Left renal cortex interstitium (tissue), 4 donors: ENCODE measurements at places on chromosomes 12 and 14. TPM values are rescaled to one million over a fixed set of nuclear protein-coding genes. Genes with fewer than 3 reads are reported as not detected.

DNA sequence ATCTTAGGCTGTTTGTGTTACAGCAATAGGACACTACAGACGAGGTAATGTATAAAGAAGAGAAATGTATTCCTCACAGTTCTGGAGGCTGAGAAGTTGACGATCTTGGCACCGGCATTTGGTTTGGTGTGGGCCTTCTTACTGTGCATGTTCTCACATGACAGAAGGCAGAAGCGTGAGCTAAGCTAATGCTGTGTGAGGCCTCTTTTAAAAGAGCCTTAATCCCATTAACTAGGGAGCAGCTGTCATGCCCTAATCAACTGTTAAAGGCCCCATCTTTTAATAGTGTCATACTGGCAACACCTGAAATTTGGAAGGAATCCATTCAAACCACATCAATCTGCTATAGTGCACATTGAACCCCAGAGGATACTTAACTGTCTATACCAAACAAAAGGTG lies 992.9 kb downstream of the GALC start:
- no peak for DNase-seq

DNA sequence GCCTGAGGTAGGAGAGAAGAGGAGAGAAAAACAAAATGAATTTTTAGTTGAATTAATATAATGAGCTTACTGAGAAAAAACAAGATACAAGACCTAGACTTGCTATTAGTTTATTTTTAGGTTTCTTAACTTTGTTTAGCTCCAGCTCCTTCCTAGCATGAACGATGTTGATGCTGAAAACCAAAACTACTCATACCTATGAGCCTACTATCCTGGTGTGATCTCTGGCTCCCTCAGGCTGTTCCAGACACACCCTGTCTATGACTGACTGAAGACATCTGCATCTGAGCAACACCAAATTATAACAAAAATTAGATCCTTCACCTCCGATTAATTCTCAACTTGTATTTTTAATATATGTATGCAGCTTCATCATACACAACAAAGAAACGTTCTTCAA lies 190.4 kb downstream of the SLC5A8 start:
- DNase-seq: no peak

GRCh38 chr12:53074999-53075370 lies 4.2 kb downstream of the SPRYD3 start:
- DNase-seq: no peak

GRCh38 chr12:95545731-95546490 lies 5.4 kb downstream of the USP44 start:
- no peak for DNase-seq

DNA sequence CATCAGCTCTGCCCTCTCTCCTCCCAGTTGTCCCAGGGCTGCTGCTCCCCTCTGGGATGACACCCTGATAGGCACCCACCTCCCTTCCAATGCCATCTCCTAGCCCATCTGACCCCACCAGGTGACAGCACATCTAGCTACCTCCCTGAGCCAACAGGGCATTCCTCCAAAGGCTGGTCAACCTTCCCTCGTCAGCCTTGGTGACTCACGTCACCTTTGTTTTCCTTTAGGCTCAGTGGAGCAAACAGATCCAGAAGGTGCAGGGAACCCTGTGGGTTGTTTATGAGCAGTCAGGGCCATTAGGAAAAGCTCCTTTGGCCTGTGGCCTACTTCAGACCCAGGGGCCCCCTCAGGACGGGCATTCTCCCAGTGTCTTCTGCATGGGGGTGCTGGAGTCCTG lies 32.4 kb downstream of the PIGH start:
- no peak for DNase-seq

DNA sequence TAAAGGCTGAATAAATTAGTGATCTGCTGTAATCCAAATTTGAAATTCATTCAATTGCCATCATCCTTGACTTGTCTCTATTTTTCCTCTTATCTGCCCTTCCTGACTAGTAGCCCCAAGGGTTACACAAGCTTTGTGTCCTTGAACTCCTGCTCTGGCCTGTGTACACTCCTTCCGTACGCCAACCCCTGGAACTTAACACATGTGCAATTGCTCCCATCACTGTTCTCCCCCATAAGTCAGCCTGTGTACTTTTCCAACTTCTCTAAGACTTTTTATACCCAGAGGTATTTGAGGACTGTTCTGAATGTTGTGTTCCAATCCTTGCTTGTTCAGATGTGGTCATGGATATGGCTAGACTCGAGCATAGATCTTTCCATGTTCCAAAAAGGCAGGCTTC lies 171.1 kb upstream of the G2E3 start:
- no peak for DNase-seq

- no peak for DNase-seq
Observed at GRCh38 chr12:110599334-110599733, 14.6 kb upstream of the TCTN1 start.

DNA sequence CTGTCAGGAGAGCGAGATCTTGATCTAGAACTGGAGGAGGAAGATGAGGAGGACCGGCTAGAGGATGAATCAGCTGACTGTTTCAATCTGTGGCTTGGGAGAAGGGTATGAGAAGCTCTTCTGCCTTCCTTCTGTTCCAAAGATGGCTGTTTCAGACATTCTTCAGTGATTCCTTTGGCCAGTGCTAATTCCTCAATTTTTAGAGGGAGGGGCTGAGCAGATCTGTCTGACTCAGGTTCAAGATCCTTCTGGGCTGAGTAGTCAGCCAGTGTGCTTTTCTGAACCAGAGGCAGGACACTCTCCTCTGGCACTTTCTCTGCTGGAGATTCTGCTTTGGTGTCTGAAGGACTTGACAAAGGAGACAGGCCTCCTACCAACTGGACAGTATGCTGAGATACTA lies 15.2 kb downstream of the ACIN1 start:
- DNase-seq: no peak

DNA sequence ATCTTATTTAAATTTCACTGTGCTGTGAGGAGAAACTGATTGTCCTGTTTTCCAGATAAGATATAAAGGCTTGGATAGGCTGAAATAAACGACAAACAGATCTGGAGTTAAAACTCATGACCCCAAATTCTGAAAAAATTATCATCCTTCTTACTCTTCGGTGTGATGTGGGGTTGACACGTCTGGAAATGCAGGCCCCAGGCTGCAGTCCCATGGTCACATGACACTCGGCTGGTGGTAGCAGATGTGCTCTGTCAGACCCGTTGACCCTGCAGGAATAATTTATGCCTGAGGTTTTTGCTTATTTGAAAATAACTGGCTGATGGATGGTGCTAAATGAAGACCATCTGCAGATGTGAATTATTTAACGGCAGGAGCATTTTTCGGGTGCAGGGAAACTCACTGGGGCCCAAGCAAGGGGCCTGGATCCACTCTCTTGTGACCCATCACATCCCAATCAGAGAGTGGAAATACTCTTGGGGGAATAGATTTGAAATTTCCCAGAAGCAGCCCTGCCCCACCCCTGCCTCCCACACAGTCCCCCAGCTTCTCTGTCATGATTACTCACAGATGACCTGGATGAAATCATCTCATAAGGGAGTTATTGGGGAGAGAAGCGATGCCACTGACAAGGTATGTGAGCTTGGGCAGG lies 47.7 kb upstream of the CMKLR1 start:
- DNase-seq: no peak

DNA sequence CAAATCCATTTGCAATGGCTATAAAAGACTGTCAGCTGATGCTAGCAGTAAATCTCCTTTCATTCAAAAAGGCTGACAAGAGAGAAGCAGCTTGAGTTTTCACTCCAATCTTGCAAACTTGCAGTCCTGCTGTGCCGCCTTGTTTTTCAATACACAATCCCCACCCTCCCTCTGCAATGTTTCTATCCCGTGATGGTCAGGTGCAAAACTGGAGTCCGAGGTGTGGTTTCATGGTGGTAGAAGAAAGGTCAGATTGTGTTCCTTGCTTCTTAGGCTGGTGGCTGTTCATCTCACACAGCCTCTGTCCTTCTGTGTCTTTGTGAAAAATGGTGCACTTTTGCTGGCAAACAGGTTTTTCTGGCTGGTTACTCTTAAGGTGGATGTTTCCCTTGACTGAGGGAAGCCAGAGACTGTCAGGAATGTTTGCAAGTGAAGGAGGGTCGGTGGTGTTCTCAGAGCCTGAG lies 27.7 kb upstream of the TBX3 start:
- no peak for DNase-seq

DNA sequence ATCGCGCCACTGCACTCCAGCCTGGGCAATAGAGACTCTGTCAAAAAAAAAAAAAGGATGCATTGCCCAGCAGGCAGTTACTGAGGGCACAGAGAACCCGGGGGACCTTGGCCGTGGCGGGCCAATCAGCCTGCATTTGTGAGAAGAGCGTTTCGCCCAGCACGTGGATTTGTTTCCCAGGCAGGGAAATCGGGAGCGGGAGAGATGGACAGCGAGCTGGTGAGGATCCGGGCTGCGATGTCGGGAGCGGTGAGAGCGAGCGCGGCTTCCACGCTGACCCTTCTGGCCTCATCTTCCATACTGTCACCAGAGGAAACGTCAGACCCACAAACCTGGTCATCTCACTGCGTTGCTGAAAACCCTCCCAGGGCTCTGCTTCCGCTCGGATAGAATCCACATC lies 123.5 kb downstream of the RIMBP2 start:
- DNase-seq: no peak

GRCh38 chr12:62045211-62045610 lies 215.0 kb upstream of the USP15 start:
- no peak for DNase-seq

DNA sequence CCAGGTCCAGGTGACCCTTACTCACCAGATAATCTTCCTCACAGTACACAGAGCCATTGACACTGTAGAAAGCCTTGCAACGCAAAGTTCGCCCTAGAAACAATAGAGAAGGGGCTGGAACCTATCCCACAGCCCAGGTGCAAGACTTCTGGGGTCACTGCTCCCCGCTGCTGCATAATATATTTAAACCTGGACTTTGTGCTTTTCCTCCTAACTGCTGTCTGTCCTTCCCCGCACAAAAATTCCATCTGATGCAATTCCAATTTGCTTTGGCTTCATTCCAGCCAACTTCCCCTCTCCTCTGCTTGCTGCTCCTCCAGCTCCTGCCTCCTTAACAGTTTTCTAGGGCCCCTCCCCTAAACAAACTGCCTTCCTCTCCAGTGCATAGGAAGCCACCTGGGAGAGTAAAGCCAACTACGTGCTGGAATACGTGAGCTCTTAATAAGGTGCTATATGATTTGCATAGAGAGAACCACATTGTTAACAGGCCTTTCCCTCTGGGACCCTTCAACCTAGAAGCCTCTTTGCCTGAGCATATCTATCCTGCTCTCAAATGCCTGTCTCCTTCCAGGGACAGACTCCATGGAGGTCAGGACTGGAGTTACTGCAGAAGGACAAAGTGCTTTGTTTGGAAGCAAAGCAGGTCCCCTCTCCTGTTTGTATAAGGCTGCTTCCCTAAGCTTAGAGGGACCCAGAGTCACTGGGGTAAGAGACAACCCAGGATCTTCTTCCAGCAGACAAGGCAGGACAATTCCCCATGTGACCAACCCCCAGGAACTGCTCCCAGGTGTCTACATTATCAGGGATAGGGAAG lies 5.5 kb downstream of the AJUBA start:
- DNase-seq: no peak

DNA sequence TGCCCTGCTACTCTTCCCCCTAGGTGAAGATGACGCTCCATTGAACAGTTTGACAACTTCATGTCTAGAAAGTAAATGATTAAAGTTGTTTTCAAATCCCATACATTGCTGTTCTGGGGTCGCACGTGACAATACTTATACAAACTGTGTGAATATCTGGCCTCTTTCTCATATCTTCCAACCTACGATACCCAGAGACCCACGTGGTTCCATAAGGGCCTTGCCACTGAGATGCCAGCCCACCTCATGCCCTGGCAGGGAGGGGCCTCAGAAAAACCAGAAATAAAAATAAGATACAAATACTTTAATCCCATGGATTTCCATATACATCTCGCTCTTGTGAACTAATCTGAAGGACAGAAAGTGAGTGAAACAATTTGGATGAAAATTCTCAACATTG lies 4.5 kb downstream of the GZMB start:
- DNase-seq: no peak

- no peak for DNase-seq
Observed at GRCh38 chr12:76746516-76746915, 17.4 kb upstream of the ZDHHC17 start.

DNA sequence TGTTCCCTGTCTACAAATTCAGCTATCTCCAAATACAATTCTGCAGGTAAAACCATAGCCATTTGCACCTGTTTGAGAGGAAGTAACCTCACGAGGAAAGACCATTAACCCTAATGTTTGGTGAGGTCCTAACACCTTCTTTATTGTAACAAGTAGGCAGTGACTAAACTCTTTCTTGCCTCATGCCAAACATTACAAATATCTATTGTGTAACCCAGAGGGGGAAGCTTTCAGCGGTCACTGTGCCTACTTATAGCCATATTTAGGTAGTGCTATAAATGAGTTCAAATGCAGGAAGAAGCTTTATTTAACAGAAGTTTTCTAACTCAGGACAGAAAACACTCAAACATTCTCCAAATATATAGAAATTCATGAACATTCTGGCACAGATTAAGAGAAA lies 252.7 kb downstream of the LRFN5 start:
- no peak for DNase-seq

DNA sequence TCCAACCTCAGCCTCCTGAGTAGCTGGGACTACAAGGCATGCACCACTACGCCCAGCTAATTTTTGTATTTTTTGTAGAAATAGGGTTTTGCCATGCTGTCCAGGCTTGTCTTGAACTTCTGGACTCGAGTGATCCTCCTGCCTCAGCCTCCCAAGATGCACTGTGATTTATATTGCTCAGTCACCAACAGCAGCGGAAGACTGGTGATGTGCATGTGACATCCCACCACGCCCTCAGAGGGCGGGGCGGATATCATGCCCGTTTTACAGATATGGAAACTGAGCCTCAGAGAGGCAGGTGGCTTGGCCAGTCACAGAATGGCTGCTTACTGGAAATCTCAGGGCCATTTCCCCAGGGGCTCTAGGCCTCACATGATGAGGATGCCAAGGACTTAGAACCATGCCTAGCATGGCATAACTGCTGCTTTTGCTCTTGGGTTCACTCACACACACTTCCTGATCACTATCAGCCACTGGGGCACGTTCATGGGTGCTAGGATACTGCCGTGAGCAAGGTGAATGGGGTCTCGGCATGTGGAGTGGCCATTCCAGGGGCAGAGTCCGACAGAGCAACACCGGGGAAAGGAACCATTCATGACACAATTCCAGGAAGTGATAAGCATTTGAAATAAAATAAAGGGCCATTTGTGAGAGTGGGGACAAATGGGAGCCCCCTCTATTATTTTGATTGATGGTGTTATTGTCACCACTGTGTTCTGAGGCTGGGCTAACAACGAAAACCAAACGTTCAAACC lies 31.9 kb downstream of the RBM19 start:
- DNase-seq: no peak

Gene SSPN
- polyA plus RNA-seq: 10.7 TPM

Gene GAPDH
- polyA plus RNA-seq: 2,047 TPM

Gene HNF1A
- 12.2 TPM for polyA plus RNA-seq

Gene ZNF891
- polyA plus RNA-seq: 2.9 TPM

Gene ARID2
- polyA plus RNA-seq: 30.3 TPM

Gene RERG
- polyA plus RNA-seq: 34.2 TPM

Gene PTPRO
- polyA plus RNA-seq: 227 TPM

Gene KCNC2
- 0.34 TPM for polyA plus RNA-seq
